ENCODE measurements at places on chromosomes 6 and 20.

- DNase-seq, result no peak
Measured at GRCh38 chr6:10522929-10523573, 1.9 kb downstream of the GCNT2 start.

DNA sequence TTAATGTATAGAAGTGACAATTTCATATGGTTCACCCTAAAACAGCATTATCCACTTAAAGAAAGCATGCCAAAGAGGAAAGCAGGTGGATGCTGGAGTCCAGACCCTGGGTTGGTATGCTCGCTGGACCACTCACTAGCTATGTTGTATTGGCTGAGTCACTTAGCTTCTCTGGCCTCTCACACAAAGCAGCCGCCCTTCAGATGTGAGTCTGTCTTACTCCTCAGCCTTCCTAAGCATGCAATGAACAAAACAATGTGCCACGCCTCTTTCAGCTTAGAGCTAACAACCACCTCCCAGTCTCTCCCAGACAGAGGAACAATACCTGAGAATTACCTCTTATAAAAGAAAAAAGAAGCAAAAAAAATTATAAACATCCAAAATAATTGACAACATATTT, 29.4 kb downstream of the SIM1 start:
- DNase-seq, result no peak

- DNase-seq, result no peak
Measured at GRCh38 chr20:16864069-16864468, 115.9 kb downstream of the OTOR start.

- no peak for DNase-seq
Measured at GRCh38 chr6:89750338-89750737, 69.3 kb downstream of the MDN1 start.

GRCh38 chr6:26215585-26216358, 128.5 kb downstream of the HFE start:
- no peak for DNase-seq

- no peak for DNase-seq
Measured at GRCh38 chr6:75044846-75045245, 161.0 kb downstream of the COL12A1 start.

- DNase-seq, result peak; percentile 72
Measured at GRCh38 chr6:16238963-16239797, 793 bp downstream of the GMPR start.

DNA sequence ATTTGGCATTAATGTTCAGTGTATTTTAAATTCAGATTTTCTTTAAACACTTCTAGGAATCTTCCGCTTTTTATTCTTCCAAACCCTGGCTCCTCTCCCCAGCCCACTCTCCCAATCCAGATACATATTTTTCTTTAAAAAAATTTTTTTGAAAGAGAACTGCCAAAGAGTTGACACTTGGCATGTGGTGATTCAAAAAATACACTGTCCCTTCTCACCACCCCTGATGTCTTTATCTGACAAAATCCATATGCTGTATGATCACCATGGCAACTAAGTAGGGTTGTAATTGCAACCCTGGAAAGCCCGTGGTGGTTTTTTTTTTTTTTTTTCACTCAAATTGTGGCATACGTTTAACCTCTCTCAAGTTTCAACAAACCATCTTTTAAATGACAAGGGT, 355.8 kb upstream of the SASH1 start:
- no peak for DNase-seq

DNA sequence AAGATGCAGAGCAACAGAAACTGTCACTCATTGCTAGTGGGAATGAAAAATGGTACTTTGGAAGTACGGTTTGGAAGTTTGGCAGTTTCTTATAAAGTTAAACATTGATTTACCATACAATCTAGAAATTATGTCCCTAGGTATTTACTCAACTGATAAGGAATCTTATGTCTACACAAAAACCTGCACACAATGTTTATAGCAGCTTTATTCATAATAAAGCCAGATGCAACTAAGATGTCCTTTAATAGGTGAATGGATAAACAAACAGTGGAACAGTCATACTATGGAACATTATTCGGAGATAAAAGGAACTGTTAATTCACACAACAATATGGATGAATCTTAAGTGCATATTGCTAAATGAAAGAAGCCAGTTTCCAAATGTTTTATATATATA, 96.2 kb upstream of the SIRPA start:
- DNase-seq, result no peak

- no peak for DNase-seq
Measured at GRCh38 chr20:22465622-22466446, 118.5 kb downstream of the FOXA2 start.

DNA sequence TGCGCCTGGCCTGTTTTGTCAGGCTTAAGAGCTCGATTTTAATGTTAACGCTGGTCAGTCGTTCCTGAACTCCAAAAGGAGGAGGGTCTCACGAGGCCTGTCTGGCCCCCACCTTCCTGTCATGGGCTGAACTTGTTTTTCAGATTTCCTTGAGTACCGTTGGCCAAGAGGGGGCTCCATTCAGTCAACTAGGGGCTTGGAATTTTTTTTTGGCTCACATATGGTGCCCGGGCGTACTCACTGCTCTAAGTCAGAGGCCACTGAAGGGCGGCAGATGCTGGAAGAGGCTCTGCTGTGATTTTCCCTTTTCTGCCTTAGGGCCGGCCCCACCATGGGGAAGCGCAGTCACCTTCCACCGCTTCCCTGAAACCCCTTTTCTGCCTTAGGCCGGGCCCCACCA, 6.9 kb upstream of the BIRC7 start:
- no peak for DNase-seq

GRCh38 chr20:51828762-51829161, 26.4 kb upstream of the SALL4 start:
- DNase-seq, result no peak

DNA sequence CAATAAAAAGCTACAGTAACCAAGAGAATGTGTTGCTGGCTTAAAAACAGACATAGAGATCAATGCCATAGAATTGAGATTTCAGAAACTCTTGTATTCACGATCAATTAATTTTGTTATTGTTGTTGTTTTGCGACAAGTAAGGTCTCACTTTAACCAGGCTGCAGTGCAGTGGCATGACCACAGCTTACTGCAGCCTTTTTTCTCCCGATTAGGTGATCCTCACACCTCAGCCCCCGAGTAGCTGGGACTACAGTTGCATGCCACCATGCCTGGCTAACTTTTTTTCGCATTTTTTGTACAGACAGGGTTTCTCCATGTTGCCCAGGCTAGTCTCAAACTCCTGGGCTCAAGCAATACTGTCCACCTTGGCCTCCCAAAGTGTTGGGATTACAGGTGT, 42.2 kb downstream of the RANBP9 start:
- DNase-seq, result no peak

DNA sequence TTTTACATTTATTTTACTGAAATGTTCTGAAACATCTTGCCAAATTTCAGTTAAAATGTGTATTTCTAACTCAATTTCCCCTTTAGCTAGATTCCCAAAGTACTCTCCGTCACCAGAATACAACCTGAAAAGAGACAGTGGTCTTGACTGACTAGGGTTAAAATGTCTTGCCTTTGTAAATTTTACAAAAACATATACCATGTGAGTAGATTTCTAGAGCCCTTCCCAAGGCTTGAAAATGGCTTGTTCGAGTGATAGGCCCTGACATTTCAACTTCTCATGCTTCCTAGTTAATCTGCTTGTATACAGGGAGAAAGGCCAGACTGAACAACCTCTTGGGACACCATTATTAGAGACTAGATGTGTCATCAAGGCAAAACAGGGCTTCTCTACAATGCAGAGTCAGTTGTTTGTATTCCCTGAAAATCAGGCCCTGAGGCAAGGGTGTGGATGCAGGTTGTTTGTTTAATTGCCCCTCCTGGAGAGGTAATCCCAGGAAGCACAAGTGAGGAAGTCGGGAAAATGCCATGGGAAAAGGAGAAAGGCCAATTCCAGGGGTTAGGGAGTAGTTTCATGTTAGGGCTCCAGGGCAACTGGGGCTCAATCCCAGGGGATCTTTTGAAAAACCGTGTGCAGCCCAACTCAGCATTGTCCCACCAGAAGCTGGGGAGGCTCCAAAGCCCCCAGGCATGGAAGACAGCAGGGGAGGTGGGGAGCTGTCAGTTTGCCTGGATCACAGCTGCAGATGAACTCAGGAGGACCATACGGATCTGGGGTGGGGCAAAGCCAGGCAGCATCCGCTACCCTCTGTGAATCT, 11.6 kb upstream of the TFB1M start:
- DNase-seq, result no peak

GRCh38 chr6:34360556-34360955, 31.9 kb downstream of the NUDT3 start:
- no peak for DNase-seq

All from left forelimb (tissue), 1 donor.